NCI-H1048 (cell line): ENCODE measurements at places on chromosomes 3 and 15.

DNA sequence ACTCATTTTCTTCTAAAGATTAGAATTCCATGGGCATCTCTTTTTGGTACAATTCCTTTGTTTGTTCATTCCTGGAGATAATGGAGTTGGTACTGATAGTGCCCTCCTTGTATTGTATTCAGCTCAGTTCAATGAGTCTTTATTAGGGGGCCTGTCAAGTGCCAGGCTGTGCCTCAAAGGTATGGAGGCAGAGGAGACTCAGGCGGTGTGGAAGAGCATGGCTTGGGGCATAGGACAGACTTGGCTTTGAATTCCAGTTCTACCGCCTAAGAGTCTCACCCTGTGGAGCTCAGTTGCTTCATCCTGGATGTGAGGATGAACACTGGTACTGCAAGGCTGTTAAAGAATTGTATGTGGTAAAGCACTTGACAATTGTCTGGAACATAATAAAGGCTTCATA lies 196.6 kb upstream of the IL12A start:
- no peak for DNase-seq

GRCh38 chr15:60408463-60408981 lies 10.7 kb upstream of the ANXA2 start:
- DNase-seq = no peak

DNA sequence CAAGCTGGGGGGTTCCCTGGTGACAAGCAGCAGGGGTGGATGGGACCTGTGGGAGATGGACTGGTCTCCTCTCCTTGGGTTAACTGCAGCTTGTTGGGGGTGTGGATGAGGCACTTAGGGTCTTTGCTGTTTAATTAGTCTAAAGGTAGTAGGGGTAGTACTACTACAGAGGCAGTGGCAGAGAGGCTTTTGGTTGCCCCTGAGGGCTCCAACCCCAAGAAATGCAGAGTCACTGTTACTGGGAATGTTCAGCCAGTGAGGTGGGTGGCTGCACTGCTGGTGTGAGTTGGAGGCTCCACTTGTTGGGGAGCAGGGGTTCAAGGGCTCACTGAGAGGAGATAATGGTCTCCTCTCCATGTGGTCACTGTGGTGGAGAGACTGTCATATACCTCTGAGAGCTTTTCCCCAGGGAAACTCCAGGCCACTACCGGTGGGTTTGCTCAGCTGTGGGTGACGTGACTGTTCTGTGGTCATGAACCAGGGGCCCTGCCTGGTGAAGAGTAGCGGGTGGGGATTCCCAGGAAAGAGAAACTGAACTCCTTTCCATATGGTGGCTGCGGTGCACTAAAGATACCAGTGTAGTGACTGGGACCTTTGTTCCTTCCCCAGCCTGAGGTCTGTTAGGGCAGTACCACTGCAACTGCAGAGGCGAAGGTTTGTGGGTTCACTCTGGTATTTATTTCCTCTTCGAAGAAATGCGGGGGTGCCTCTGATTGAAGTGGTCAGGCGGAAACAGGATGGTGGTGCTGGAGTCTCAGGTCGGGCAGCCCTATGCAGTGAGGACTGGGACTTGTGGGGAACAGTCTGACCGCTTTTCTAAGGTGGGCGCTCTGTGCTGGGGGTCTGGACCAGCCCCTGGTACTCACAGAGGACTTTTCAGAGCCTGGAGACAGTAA lies 68.9 kb upstream of the TNFSF10 start:
- DNase-seq = no peak

DNA sequence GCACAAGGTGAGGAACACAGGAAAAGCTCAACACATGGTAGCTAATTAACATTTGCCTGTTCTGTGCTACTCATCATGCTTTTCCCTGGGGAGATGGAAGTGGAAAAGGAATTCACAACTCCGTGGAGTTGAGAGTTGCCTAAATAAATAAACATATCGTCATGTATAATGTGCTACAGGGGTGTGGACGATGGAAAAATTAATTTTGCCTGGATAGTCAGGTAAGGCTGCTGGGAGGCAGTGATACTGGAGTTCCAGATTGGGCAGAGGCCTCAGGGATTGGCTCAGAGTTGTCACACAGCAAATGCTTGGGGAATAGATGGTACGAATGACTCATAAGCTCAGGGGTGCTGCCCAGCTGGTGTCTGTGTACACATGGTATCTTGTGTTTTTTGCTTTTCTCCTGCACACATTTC lies 3.1 kb upstream of the ABHD6 start:
- no peak for DNase-seq

- no peak for DNase-seq
These were observed 176.5 kb downstream of the ADAMTSL3 start for GRCh38 chr15:83830381-83830780.

DNA sequence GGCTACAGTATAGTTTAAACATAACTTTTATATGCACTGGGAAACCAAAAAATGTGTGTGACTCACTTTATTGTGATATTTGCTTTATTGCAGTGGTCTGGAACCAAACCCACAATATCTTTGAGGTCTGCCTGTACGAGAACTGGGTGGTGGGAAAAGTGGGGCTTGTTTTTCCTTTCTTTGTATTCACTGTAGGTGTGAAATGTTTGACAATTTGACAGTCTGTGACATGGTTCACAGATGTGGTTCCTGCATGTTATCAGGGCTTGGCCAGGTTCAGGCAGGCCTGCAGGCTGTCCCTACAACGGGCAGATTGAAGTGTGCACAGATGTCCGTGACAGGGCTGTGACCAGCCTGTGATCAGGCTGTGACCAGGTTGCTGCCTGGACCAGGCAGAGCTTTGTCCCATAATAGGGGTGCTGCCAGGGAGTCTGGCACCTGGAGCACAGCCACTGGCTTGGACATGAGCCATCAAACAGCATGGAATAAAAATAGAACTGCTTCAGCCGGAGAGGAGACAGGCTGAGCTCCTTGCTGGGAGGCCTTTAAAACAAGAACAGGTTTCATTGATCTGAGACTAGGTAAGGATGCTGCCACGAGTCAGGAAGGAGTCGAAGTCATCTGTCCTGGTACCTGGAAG lies 61.0 kb downstream of the KLF13 start:
- DNase-seq = no peak

DNA sequence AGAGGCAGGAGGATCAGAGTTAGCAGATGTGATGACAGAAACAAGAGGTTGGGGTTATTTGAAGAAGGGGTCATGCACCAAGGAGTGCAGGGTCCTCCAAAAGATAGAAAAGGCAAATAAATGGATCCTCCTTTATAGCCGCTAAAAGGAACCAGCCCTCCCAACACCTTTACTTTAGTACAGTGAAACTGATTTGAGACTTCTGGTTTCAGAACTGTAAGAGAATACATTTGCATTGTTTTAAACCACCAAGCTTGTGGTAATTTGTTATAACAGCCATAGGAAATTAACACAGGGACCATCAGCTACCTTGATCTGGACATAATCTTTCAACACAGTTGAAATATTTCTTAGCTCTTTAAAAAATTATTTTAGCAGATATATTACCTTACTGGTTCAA lies 166.6 kb downstream of the TIGIT start:
- no peak for DNase-seq

GRCh38 chr15:57819646-57820045 lies 113.1 kb downstream of the POLR2M start:
- no peak for DNase-seq

DNA sequence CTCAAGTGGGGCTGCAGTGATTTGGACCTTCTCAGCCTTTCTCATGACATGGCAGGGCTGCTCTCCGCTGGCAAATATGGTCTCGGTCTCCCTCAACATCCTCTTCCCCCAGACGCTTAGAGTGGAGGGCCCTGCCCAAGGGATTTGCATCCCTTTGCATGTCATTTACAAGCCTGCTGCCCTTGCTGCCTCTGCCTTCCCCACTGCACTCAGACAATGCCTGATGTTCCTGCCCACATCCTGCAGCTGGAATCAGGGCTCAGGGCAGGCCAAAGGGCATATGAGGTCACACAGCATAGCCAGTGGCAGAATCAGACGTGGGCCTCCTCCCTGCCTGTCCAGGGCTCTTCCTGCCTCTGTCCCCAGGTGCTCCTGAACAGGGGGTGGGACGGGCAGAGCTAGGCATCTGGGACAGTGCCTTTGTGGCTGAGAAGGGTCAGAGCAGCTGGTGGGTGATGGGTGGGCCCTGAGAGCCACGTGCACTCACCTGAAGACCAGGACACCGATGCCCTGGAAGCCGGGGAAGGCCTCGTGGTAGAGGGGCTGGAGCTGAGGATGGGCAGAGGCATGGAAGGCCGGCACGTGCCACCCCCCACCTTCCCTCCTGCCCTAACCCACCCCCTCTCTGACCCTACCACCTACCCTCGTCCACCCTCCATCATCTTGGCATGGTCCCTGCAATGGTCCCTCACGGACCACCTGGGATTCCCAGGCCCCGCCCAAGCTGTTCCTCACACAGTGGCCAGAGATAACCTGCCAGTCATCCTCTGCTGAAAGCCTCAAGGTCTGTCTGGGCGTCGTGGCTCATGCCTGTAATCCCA lies 27.4 kb upstream of the GOLGA6C start:
- no peak for DNase-seq

DNA sequence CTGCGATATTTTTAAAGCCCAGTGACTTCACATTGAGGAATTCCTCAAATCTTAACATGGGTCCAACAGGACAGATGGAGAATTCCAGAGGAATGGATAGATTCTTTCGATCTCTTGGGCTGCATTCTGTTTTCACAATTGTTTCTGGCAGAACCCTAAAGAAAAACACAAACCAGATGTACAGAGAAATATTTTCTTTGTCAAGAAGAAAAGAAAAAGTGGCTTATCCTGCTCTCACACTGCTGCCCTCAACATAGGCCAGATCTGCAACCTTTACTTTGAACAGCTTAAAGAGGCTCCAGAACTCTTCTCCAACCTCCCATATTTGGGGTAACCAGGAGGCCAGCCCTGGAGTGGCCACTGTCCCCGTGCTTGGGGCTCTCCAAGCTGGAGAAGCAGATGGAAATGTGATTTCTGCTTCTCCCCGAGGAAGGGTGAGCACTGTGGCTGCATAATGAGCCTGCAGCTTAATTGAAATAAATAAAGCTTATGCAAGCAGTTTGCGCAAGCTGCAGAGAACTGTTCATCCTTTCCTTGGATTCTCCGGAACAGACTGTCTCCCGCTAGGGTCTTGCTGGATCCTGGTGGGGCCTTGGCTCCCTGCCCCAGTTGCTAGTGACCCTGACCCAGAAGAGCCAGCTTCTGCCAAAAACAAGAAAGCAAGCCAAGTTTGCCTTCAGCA lies 453.2 kb upstream of the PROK2 start:
- no peak for DNase-seq

DNA sequence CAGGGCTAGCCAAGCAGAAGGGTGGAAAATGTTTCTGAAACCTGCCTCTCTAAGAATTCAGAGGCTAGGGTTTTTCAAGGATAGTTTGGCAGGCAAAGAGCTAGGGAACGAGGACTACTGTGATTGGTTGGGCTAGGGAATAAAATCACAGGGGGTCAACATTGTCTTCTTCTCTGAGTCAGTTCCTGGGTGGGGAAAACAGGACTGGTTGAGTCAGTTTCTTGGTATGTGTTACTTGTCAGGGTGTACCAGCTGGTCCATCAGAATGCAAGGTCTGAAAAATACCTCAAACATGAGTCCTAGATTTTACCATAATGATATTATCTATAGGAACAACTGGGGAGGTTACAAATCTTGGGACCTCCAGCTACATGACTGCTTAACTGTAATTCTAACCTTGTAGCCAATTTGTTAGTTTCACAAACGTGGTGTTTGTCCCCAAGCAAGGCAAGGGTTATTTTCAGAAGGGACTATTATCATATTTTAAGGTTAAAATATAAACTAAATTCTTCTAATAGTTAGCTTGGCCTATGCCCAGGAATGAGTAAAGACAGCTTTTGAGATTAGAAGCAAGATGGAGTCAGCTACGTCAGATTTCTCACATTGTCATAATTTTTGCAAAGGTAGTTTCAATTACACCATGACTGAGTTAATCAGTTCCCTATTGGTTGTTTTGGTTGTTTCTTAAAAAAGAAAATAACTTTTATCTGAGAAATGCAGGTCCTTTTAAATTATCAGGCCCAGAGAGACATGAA lies 231.5 kb downstream of the ALCAM start:
- DNase-seq = no peak

DNA sequence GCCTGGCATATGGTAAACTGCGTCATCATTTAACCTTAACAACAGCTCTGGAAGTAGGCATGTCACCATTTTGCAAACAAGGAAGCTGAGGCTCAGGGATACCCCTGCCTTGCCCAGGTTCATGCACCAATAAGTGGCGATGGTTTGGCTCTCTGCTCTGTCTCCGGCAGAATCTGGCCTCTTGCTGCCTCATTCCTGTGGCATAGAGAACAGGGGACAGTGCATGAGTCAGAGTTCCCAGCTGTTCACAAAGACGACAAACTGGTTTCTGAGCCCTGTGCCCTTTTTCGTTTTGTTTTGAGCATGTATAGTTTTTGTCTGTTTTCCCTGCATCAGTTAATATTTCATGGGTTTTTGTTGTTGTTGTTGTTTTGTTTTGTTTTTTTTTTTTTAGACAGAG lies 236.8 kb downstream of the OPA1 start:
- DNase-seq = no peak

DNA sequence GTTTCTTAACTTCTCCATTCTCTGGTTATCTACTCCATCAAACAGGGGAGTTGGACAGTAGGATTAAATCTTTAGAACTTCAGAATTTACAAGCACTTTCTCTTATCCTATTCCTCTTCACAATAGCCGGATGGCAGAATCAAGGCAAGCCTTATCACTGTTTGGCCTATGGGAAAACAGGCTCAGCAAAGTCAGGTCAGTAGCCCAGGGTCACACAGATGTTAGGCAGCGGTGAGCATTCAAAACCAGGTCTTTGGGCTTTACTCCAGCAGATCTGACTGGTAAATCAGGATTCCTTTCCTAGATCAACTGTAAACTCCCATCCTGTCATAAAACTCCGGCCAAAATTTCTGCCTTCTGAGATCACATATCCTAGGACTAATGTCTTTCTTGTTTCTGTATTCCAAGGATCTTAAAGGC lies 258.4 kb downstream of the OPA1 start:
- DNase-seq = no peak

DNA sequence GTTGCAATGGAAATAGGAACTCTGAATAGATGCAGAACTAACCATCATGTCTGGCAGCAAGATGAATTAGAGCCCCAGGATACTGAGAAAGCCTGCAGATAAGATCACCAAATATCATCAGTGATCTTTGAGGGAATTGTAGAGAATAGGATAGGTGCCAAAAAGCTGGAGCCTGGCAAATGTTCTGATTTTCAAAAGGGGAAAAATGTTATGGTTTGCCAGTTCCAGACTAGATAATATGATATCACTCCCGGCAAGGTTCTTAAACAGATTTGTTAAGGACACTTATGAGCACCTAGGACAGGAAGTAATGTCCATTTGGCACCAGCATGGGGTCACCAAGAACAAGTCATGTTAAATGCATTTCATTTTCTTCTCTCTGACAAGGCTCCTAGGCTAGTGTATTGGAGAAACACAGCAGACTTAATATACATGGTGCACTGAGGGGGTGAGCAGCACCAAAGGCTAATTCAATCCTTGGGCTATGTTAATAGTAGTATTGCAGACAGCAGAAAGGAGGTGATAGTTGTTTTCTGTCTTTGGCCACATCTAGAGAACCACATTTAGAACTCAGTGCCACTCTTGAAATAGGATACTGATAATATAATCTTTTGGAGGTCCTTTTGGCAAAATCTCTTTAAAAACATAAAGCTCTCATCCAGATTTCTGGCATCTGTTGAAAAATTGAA lies 4.8 kb downstream of the SRGAP3 start:
- no peak for DNase-seq

GRCh38 chr3:110301781-110302180 lies 769.8 kb upstream of the NECTIN3 start:
- no peak for DNase-seq
